HT1080 (cell line): ENCODE measurements at places on chromosomes 7 and 10. TPM values are rescaled to one million over a fixed set of nuclear protein-coding genes. Genes with fewer than 3 reads are reported as not detected.

The ZNF716 gene
- total RNA-seq = not detected in 2 replicates

The TMEM213 gene
- not detected in 2 replicates for total RNA-seq

The TMEM26 gene
- total RNA-seq = not detected in 2 replicates

The DOCK1 gene
- 26.4 and 28.6 TPM in 2 replicates for total RNA-seq

The CALHM1 gene
- not detected in 2 replicates for total RNA-seq

The OPN1SW gene
- total RNA-seq = not detected in 2 replicates

The FOXK1 gene
- 14.3 and 17.9 TPM in 2 replicates for total RNA-seq

The CYP3A4 gene
- 0.05 TPM in 1 of 2 replicates, not detected in the other for total RNA-seq

The PRDX3 gene
- 269 and 341 TPM in 2 replicates for total RNA-seq

The PCGF5 gene
- total RNA-seq = 23.5 and 34.0 TPM in 2 replicates

The PPP1R9A gene
- 3.8 and 4.3 TPM in 2 replicates for total RNA-seq

GRCh38 chr7:114703677-114704076 lies 218.2 kb upstream of the MDFIC start:
- peak; percentile 21 for DNase-seq

DNA sequence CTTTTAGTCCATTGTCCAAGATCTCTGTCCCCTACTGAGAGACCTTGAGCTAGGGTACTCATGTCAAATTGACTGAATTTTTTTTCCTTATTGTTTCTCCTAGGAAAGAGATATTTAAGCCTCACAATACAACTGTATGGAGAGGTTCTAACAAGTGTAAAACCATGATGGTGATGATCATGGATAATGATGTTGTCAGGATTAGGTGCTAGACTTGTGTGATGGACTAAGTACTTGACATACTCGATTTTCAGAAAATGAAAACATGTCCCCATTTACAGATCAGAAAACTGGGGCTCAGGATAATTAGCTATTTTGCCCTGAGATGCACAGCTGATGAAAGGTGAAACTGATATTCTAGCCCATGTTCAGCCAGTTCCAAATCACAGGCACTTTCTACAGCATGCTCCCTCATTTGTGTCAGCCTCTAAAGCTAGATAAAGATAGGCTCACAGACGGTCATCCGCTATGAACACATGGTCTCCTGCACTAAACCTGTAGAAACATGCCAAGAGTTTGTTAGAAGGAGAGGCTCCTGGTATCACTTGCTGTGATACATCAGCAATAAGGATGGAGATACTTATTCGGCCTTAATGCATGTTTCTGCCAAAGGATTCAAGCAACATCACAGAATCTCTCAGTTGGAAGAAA lies 67.6 kb downstream of the CREB3L2 start:
- no peak for DNase-seq

DNA sequence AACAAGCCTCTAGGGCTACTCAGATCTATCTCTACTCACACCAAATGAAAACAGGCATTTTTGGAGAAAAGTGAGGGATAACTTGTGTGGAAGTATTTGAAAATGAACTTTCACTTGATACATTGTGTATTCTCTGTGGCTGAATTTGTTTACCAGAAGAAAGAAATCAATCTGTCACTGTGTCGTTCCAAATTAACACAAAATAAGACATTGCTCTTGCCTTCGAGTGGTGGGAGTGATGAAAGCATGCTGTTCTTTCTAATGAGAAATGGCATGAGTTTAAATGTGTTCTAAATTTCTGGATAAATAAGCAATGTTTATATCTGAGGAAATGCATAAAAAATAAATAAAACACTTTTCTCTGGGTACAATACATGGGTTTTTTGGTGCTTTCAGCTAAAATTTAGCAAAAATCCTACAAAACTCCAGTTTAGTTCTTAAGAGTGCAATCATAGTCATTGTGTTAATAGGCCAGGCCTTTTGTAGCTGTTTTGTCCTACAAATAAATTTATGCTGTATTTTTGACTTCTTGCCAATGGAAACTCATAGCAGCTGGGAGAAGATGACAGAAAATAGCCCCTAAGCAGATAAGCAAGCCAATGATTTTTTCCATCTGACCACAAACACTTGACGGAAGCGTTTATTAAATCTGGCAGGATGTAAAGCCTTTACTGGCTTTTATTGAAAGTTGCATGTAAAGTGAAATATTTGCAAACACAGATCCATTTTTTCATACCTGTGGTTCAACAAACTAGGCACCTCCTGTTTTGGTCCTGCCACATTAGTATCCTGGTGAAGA lies 1064.1 kb upstream of the GHITM start:
- DNase-seq = no peak

- no peak for DNase-seq
These were observed 39.8 kb downstream of the NPTX2 start for GRCh38 chr7:98656899-98657298.

- no peak for DNase-seq
These were observed 599.7 kb downstream of the LRMDA start for GRCh38 chr10:76031099-76031498.

DNA sequence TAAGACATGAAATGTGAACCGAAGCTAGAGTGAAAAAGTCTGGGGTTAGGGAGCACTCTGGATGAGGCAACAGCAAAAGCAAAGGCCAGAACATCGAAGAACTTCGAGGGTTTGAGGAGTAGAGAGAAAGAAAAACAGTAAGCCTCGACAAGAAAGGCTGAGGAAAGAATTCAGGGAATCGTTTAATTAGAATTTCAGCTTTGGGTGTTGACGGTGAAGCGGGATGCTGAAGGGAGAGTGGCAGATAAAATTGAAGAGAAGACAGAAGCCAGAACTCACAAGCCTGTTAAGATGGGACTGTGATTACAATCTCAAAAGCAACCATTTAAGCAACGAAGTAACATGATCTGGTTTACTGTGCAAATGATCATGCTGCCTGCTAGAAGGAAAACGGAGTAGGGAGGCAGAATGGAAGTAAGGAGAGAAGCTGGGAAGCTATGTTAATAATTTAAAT lies 2.1 kb downstream of the TRDMT1 start:
- DNase-seq = peak; percentile 61

DNA sequence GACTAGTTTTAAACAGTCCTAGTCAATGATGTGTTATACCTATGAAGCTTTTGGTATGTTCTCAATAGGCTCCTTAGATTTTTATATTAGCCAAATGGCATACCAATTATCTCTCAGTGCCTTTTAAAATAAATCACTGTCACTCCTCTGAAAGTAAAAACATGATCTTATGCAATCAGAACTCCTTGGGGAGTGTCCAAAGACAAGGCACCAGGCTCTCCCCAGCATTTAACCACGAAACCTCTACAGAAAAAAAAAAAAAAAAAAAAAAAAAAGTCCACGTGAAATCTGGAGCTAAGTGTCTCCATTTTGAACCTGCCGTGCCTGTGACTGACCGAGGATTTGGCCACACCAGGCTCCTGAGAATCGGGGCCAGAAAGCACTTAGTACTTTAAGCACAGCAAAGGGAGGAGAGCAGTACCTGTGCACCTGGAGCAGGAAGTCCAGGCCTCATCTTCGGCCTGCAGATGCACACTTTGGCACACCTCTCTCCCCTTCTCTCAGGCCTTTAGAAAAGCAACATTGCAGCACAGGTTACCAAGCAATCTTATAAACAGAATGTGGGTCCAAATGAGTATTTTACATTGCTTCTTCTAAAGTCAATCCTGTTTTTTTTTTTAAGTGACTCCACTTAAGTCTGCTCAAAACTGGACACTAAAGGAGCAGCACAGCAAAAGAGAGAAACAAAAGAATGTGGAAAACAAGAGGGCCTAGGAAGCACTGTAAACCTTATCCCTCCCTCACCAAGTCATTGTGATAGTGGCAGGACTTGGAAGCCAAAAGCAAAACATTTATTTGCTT lies 1.5 kb downstream of the FAM13C start:
- no peak for DNase-seq

- DNase-seq = no peak
These were observed 32.0 kb downstream of the CFAP46 start for GRCh38 chr10:132910186-132910880.

DNA sequence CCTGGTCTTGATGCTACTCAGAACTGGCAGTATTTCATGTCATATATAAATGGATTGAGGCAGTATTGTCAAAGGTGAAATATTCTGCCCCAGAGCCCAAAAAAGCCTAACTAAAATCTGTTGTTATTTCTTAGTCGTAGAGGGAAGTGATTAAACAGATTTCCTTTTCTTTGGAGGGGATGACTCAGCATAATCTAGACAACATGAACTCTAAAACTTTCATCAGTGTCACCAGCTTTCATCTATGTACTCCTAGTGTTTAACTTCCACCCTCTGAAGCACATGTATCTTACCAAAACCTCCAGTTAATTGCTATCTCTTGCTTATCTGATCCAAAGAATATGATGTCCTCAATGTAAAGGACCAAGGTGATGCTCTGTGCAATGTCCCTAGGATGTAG lies 97.1 kb upstream of the ARID5B start:
- peak; percentile 31 for DNase-seq

DNA sequence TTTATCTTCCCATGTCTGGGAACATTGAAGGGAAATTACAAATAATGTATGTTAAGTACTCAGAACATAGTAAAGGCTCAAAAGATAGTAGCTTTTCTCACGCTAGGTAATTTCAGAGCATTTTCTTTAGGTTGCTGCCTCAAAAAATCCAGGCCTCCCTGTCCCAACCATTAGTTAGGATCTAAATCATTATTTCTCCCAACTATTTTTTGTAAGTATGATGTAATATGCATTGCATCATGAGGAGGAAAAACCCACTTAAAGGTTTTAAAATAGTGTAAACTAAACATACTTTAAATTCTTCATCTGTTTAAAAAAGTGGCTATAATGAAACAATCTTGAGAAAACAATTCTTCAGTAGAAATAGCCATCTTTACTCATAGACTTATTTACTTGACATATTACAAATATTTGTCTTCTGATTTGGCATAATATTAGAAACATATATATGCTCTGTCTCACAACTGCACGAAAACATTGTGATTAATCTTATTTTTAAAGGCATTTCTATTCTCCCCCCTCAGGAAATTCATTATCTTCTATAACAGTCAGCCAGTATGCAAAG lies 329.3 kb downstream of the ELMO1 start:
- no peak for DNase-seq

DNA sequence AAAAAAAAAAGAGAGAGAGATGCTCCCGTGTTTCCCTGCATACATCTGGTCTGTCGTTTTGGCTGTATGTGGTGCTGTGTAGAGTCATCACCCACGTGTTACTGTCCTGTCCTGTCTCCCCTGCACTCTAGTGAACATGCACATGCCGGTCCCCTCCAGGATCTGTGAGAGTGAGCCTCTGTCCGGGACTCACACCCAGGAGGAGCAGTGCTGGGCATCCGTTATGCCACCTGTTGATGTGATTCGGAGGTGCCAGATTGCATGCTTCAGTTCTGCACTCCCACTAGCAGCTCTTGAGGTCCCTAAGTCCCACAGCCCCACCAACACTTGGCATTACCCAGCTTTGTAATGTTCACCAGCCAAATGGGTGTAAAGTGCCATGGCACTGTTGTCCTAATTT lies 16.4 kb downstream of the GHRHR start:
- no peak for DNase-seq

- peak; percentile 100 for DNase-seq
These were observed 9.4 kb upstream of the PSAP start for GRCh38 chr10:71860243-71861029.

DNA sequence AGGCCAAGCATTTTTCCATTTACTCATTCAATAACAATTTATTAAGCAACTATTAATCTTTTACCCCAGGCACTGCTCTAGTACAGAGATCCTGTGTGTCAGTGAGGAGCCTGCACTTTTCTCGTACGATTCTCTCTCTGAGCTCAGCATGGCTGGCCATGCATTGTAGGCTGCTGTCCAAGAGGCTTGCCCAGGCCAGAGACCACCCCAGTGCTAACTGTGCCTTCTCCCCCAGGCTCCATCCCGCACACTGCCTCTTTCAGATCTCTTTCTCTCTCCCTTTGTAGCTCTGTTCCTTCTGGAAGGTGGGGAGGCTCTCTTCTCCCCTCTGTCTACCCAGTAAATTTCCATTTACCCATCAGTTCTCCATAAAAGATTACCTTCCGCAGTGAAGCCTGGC lies 101.0 kb upstream of the IKZF1 start:
- no peak for DNase-seq

DNA sequence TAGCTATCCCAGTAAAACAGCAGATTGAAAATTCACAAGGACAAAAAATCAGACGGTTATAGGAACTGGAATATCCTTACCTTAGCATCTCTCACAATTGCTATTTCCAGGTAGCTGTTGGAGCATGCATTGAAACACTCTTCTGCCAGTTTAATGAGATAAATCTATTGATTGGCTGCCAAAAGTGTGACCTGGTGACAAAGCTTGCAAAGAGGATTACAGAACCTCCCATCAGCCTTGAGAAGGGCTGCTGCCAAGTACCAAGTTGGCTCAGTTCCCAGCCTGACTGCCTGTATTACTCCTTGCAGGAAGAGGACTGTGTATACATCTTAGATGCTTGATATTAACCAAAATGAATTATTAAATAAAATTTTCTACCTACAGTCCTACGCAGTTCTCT lies 5.1 kb downstream of the PRLHR start:
- no peak for DNase-seq

GRCh38 chr7:91953618-91954017 lies 13.0 kb downstream of the AKAP9 start:
- peak; percentile 4 for DNase-seq
